ENCODE measurements at places on chromosomes 7 and 10.

- DNase-seq: no peak
Observed at GRCh38 chr10:33287112-33287511, 47.4 kb downstream of the NRP1 start.

DNA sequence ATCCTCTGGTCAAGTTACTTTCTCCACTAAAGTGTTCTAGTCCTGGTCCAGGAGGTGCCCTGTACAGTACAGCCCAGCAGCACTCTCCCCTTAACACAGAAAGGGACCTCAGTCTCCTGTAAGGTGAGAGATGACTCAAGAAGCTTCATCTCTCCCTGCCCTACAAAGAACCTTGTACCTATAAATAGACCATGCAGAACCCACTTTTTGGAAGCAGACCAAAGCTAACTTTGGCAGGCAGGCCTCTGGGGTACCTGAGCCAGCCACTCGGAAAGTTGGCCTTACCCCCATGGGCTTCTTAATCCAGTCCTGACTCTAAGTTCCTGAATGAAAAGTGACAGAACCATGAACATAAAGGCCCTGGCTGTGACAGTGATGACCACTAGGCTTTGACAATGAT is 454.8 kb downstream of the KCNMA1 start:
- no peak for DNase-seq

- no peak for DNase-seq
Observed at GRCh38 chr10:88082806-88083596, 219.6 kb downstream of the PTEN start.

GRCh38 chr10:122553341-122553740 is 7.2 kb upstream of the DMBT1 start:
- no peak for DNase-seq

Measured in lower lobe of right lung (tissue), 2 donors.